ENCODE measurements at places on chromosomes 1 and 21. TPM values are rescaled to one million over a fixed set of nuclear protein-coding genes. Genes with fewer than 3 reads are reported as not detected.

The KCNQ4 gene
- 2.6 TPM for total RNA-seq

The SLC50A1 gene
- total RNA-seq, result 67.4 TPM

The TMEM51 gene
- 25.8 TPM for total RNA-seq

DNA sequence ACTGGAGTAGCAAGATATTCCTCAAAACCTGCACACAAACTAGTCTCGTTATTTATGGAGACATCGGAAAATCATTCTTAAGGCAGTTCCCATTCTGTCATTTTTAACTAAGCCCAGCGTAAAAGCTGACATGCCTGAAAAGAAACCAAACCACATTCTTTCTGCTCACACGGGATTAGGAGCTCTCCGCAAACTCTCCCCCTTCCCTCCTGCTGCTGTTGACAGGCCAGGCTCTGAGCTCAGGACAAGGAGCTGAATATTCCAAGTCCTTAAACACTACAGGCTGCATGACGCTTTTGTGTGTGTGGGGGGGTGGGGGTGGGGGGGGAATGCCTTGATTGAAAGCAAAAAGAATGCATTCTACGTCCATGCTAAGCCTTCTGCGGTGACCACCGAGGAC, 5.2 kb downstream of the OLIG1 start:
- DNase-seq, result no peak

The DCST1 gene
- total RNA-seq, result not detected

GRCh38 chr1:210663730-210664573, 335.2 kb downstream of the HHAT start:
- DNase-seq, result no peak

- DNase-seq, result peak; percentile 79
These were observed at the start of gene PM20D1 for GRCh38 chr1:205849619-205850355. Gene PM20D1 (minus strand): TSS chr1:205850132. CDS start chr1:205850072, 60 bp downstream.
